ENCODE measurements at places on chromosomes 3 and 15. TPM values are rescaled to one million over a fixed set of nuclear protein-coding genes. Genes with fewer than 3 reads are reported as not detected.

DNA sequence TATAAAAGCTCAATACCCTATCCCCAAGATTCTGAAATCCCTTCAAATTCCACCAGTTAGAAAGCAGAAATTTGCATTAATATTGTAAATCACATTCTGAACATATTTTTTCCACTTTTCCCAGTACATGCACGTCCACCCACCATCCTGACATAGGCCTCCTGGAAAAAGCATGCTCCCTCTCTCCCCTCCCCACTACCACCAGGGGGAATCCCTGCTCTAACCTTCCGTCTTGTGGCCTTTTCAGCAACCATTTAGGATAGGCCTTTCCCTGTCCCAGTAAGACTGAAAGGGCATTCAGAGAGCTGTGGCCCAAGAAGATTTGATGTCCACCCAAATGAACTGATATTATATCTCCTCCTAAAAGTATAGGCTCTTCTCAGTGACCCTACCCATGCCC is 182.1 kb downstream of the ARRDC4 start:
- no peaks in the 10 kb centered on the region for H3K4me1 ChIP-seq
- peaks cover 2% of the 10 kb centered on the region for H3K27me3 ChIP-seq
- no peak overlapping the region for H3K27ac ChIP-seq
- no peak overlapping the region for H3K4me3 ChIP-seq

DNA sequence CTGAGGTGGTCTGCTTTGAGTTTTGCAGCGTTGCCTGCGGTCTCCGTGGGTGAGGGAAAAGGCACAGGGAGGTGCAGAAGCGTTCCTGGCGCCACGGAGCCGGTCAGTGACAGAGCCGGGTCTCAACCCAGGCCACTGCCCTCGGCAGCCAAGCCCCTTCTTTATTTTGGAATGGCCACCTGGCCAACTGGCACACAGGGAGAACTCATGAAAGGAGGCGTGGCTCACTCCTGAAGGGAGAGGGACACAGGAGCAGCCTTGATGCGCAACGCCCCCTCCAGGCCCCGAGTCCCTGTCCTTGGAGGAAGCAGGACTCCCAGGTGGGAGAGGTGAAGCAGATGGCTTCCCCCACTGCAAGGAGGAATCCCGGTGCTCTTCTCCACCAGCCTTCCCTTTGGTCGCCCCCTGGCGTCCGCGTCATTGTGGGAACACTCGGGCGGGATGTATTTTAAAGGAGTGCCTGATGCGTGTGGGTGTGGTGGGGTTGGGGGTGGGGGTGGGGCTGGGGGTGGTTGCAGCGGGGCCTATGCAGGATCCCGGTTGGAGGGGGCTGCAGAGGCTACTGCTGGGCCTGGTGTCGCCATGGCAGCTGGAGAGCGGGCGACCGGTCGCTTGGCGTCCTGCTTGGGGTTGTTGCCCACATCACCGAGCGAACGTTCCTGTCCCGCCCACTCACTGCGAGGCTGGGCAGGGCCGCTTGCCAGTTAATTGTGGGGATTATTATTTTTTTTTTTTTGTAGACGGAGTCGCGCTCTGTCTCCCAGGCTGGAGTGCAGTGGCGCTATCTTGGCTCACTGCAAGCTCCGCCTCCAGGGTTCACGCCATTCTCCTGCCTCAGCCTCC is 32.6 kb downstream of the APBA2 start:
- peaks cover 6% of the 10 kb centered on the region for H3K27me3 ChIP-seq
- H3K4me1 ChIP-seq = no peaks in the 10 kb centered on the region
- no peak for DNase-seq
- no peaks in the 10 kb centered on the region for H3K36me3 ChIP-seq
- H3K27ac ChIP-seq = no peak overlapping the region

- peaks cover 4% of the 10 kb centered on the region for H3K27me3 ChIP-seq
- H3K4me3 ChIP-seq = no peak overlapping the region
- H3K4me1 ChIP-seq = no peaks in the 10 kb centered on the region
- H3K27ac ChIP-seq = no peak overlapping the region
- no peaks in the 10 kb centered on the region for H3K36me3 ChIP-seq
- no peak for DNase-seq
Observed at GRCh38 chr3:42247576-42248027, 18.4 kb downstream of the CCK start.

DNA sequence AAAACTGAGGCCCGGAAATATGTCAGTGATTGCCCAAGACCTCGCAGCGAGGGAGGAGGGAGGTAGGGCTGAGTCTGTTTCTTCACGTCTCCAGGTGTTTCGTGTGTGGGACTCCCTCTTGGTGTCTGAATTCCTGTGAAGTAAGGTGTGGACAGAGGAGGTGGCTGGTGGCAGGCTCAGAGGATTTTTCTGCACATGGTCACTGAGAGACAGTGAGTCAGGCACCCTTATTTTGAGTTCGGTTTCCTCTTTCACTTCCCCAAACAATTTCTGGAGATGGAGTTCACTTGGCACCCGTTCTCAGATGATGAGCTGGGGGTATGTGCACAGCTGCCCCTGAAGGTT is 46.3 kb upstream of the VPS8 start:
- H3K27ac ChIP-seq = no peak overlapping the region
- H3K4me1 ChIP-seq = no peaks in the 10 kb centered on the region
- no peak for DNase-seq
- H3K4me3 ChIP-seq = no peak overlapping the region

Gene CYP19A1
- 0.10 TPM for polyA plus RNA-seq

Gene KLHL40
- polyA plus RNA-seq = 306 TPM

All from psoas muscle (tissue), 8 donors.